ENCODE measurements at places on chromosomes 12 and 14.

DNA sequence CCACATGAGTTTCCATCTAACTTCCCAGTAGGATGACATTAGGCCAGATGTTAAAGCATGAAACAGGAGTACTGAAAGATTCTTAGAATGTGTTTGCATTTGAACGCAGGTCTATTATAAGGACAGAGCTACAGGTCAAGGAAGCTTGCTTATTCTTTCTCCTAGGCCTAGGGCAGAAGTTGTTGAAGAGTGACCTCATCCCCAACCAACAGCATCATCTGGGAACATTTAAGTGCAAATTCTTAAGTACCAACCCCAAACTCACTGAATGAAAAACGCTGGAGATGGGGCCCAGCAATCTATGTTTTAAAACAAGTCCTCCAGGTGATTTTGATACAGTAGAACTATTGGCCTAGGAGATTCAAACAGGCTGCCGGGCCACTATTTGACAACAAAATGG is 52.4 kb downstream of the PAPLN start:
- peak; percentile 19 for DNase-seq

DNA sequence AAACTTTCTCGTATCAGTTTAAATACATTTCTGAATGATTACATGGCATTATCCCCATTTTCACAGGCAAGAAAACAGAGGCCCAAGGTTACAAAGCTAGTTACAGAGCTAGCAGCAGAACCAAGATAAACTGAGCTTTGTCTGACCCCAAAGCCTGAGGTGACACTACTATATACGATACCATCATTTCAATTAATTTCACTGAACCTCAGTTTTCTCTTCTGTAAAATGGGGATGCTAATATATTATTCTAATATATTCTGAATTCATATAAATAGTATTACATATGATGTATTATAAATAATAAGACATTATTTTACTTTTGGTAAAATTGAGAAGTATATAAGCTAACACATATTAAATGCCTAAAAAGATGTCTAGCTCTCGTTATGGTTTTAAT is 143.3 kb downstream of the NRXN3 start:
- no peak for DNase-seq

- DNase-seq = no peak
These were observed 87.2 kb upstream of the CDKN3 start for GRCh38 chr14:54309615-54310014.

DNA sequence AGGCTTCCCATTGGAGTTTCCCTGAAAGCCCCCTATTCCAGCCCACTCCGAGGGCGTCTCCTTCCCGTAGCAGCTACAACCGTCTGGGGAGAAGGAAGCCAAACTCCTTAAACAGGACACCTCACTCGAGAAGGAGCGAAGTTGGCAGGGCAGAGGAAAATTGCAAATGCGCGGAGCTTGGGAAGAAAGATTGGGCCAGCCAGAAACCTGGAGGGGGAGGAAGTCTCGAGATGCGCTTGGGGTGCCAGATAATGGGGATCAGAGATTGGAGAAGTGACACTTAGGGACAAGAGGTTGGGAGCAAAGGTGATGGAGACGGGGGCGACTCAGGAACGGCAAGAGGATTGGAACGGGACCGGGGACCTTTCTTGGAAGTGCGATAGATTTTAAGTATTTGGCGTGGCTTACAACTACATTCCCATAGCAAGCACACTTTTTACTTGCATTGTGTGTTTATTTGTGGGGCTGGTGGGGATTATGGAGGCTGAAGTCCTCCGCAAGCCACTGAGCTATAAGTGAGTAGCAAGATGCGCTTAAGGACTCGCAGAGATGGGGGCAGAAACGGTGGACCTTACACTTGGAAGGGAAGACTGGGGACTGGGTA is 926 bp downstream of the HRK start:
- DNase-seq = no peak

- no peak for DNase-seq
These were observed 8.0 kb upstream of the C12orf42 start for GRCh38 chr12:103503546-103504480.

- DNase-seq = no peak
These were observed 42.9 kb upstream of the CIT start for GRCh38 chr12:119920064-119920463.

DNA sequence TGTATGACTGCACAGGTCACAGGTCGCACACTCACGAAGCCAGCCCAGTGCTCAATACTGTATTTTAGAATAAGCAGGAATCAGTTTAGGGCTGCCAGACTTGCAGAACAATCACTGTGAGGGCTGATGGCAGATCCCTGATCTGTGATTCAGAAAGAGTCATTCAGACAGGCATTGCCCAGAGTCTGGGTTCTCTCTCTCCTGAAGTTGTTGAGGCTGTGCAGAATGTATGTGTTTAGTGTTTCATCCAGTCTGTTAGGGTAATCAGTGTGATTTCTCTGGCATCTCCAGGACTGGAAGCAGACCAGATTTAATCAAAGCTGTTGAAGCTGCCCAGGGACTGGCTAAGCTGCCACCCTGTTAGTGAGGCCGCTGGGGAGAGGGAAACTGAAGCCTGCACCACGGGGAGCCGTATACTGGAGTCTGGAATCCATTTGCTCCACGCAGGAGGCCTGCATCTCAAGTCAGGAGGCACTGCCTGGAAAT is 69.3 kb downstream of the ETV6 start:
- DNase-seq = no peak

GRCh38 chr14:103427485-103428443 is 42.5 kb downstream of the MARK3 start:
- no peak for DNase-seq

- DNase-seq = no peak
These were observed 47.9 kb upstream of the PLEKHG6 start for GRCh38 chr12:6262623-6263022.

GRCh38 chr12:62907561-62907960 is 27.4 kb downstream of the PPM1H start:
- no peak for DNase-seq

GRCh38 chr14:104973135-104973384 is 5.1 kb downstream of the AHNAK2 start:
- DNase-seq = peak; percentile 77

DNA sequence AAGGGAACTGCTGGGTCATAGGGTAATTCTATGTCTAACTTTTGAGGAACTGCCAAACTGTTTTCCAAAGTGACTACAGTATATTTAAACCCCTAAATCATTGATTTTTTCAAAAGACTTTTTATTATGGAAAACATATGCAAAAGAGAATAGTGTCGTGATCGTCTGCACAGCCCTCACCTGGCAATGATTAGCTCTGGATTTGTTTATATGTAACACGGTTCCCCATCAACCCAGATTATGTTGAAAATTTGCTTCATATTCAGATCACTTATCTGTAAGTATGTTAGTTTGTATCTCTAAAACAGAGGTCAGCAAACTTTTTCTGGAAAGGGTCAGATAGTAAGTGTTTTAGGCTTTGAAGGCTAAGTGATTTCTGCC is 52.7 kb downstream of the CCDC92 start:
- DNase-seq = peak; percentile 28

GRCh38 chr14:95255487-95255886 is 64.2 kb downstream of the CLMN start:
- DNase-seq = no peak

- DNase-seq = no peak
These were observed 39.9 kb upstream of the TMCC3 start for GRCh38 chr12:94690198-94690771.

DNA sequence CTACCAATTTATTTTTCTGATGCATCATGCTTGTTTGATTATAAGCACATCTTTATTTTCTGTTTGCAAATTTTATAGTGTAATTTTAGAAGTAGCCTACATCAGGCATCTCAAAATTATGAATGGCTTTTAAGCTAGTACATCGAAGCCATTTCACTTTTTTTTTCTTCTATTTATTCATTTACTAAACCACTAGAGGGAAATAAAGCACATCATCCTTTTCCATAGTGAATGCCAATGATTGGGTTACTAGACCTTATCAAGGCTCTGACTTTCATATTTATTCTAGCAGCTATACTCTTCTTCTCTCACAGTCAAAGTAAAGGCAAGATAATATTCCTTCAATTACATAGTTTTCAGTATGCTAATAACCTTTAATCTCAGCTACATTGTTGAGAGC is 736.4 kb upstream of the LRFN5 start:
- no peak for DNase-seq

DNA sequence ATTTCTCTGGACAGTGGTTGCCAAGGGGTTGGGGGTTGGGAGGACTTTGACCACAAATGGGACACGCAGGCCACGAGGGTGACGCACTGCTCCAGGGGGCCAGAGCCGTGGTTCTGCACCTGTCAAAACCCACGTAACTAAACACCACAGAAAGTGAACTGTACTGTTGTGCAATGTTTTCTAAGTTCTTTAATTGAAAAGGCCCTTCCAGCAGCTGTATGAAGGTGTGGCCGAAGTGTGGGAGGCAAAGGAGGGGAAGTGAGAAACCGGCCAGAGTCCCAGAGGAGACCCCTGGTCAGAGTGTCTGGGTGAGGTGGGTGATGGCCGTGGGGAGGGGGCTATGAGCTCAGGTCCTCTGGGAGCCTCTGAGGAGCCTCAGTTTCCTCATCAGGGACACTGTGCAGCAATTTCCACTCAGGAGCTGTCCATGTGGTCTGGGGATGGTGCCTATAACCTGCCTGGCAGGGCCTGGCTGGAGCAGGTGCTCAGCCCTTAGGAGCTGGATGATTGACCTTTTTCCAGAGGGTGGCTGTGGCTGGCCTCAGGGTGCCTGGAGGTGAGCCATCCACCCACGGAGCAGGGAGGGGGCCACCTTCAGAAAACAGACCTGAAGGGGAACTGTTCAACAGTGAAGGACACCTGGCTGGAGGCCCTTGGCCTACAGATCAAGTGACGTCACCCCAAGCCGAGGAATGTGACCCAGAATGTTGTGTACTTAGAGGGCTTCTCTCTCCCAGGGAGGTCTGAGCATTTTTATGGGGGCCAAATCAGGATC is 9.8 kb upstream of the BDKRB2 start:
- DNase-seq = no peak

- no peak for DNase-seq
These were observed 180.5 kb downstream of the CAND1 start for GRCh38 chr12:67449591-67450052.

GRCh38 chr12:79373896-79374499 is 316.8 kb downstream of the PAWR start:
- no peak for DNase-seq

DNA sequence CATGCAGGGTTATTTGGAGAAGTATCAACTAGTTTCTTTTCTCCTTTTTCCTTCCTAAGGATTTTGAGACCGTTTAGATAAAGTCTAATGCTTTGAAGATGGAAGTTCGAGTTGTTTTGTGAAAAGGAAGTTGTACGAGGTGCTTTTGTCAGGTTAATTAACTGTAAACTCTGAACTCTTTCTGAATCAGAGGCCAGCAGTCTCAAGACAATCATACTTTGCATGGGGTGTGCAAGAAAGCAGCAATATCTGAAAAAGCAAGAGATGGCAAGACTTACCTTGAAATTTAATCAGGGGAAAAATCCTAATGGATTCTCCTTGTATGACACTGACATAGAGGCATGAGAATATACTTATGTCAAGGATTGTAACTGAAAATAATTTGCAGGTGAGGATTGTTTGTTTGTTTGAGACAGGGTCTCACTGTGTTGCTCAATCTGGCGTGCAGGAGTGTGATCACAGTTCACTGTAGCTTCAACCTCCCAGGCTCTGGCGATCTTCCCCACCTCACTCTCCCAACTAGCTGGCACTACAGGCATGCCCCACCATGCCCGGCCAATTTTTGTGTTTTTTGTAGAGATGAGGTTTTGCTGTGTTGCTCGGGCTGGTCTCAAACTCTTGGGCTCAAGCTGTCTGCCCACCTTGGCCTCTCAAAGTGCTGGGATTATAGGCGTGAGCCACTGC is 170.2 kb upstream of the HMGA2 start:
- DNase-seq = no peak

- DNase-seq = no peak
These were observed 65.1 kb downstream of the SINHCAF start for GRCh38 chr12:31260840-31261239.

DNA sequence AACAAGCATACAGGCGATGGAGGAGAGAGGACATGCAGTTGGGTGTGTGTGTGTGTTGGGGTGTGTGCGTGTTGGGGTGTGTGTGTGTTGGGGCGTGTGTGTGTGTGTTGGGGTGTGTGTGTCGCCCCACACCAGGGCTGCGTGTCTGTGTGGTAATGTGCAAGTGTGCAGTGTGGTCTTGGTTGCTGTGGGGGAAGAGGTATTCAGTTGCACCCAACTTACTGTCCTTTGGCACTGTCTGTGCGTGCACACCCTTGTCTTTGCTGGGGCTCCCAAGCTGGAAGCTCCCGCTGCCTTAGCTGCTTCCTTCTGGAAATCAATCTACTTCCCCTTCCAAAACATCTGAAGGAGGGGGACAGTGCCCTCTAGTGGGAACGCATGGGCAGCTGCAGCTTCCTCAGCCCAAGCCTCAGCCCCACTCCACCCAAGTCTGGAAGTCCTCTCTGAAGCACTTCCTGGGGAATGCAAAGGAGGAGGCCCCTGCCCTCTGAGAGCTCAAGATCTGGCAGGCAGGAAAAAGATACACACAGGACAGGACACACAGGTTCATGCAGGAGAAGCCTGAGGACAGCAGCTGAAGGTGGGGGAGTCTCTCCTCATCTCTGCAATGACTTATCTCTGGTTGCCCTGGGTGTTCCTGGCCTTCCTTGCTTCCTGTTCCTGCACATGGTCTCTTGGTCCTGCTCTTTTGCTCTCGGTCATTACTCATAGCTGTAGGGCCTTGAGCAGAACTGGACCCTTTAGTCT is 13.1 kb downstream of the ASIC1 start:
- peak; percentile 66 for DNase-seq

DNA sequence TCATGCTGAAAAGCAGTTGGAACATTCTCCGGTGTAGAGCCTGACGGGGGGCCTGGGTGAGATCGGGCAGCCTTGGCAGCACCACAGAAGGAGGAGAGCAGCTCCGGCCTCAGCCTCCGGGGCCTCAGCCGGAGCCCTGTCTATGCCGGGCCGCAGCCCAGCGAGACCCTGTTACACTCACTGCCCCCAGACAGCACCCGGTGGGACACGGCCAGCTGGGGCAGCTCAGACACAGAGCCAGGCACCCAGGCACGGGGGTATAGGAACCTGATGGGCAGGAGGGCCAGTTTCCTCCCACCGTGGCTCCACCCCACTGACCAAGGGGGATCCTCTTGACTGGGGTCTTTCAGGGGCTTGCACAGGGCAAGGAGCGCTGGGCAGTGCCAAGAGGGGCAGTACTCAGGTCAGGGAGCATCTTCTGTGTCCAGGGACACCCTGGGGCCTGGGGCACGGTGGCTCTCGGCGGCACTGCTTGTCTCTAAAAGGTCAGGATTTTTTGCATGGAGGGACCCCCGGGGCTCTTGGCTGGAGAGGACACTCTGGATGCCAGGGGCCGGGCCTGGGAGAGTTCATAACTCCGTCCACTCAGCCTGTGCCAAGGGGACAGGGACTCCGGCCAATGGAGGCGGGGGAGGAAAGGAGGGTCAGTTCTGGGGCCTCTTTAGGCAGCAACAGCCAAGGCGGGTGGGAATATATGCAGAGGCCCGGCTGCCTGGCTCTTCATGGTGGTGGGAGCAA is 9.4 kb downstream of the INF2 start:
- no peak for DNase-seq

- no peak for DNase-seq
These were observed 281.8 kb upstream of the SOX5 start for GRCh38 chr12:24231298-24231697.
